Fibroblast of the aortic adventitia (primary cell): ENCODE measurements at places on chromosomes 3 and 15.

DNA sequence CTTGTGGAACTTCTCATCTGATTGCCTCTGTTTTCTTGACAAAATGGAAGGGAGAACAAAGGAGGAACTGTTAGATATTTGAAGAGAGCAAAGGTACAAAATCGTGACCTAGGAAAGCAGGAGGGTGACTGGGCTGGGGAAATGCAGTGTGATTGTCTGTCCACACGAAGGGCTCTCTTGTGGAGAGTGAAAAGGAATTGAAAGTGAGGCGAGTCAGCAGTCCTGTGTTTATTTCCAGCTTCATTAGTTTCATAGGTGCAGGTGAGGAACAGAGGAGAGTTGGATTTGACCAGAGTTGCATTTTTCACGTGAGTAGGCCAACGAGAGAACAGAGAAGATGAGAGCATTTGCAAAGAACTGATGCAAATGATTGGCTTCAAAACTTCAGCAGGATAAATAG lies 336.4 kb upstream of the SATB1 start:
- DNase-seq = no peak

DNA sequence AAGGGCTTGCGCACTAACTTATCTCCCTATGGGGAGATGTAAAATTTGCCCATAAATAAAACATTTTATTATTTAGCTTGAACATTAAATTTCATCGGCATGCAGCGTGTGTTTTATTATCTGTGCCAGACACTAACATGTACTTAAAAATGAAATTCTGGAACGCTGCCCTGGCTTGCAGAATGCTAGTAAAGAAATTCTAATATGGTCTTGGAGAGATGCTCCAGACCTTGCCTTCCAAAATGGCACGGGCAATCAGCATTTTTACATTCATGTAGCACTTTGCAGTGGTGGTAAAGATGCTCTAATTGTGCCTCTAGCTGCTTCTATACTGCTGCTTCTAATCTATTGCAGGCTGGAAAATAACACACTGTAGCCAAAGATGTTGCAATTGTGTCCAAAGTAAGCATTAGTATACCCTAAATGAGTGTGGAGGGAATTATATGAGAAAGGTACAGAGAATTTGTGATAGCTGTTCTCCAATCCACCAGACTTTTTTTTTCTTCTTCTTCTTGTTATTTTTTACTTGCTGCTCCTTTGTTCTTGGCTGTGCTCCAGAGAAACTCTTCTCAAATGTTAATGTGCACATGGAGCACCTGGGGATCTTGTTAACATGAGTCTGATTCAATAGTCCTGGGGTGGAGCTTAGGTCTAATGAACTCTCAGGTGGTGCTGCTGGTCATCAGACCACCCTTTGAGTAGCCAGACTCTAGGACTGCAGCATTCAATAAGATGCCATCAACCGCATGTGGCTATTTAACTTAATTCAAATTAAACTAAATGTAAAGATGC lies 47.3 kb downstream of the CRABP1 start:
- DNase-seq = no peak

DNA sequence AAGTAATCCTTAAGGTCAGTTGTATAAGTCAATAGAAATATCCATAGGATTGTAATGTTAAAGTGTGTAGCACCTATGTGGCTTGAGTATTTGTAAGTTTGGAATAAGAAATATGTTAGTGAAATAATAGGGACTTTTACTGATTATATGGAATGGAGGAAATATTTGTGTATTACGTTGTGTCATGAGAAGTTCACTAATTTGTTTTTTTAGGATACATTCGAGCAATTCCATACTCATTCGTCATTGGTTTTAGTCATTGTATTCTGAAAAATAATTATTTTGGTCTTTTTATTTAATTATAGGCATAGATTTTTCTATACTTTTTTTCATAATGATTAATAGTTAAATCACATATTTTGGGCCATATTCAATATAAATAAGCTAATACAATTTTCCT lies 21.0 kb downstream of the MBNL1 start:
- DNase-seq = no peak

- no peak for DNase-seq
Measured at GRCh38 chr3:8755564-8756237, 13.7 kb downstream of the OXTR start.

DNA sequence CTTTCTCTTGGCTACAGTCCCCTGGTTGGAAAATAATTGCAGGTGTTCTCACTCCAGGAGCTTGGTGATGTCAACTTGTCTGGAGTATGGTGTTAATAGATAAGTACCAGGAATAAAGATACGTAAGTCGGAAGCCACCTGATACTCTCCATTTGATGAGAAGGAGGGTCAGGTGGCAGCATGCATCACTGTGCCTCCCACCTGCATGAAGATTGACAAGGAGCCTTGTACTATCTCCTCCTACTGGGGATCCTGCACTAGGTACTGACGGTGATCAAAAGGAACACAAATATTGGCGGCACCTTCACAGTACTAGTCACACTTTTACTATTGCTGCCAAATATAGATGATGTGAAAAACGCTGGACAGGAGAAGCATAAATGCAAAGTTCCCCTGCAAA lies 32.6 kb upstream of the GABRB3 start:
- DNase-seq = no peak

DNA sequence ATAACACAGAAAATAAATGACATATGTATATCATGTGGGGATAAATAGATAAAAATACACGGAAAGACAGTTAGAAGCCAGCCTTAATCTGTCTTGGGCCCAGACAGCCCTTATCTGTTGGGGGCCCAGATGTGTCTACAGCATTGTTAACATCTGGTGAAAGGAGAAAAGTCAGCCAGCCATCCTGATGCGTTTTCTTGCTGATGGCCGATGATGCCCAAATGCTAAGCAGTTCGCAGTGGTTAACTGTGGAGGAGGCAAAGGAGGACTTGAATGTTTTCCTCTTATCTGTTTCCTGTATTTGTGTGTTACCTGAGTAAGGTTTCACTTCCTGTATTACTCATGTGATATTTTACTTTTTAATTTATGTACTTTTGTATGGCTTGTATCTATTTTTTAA lies 46.2 kb downstream of the NOX5 start:
- no peak for DNase-seq

- no peak for DNase-seq
Measured at GRCh38 chr3:36025232-36025631, 355.1 kb upstream of the STAC start.

DNA sequence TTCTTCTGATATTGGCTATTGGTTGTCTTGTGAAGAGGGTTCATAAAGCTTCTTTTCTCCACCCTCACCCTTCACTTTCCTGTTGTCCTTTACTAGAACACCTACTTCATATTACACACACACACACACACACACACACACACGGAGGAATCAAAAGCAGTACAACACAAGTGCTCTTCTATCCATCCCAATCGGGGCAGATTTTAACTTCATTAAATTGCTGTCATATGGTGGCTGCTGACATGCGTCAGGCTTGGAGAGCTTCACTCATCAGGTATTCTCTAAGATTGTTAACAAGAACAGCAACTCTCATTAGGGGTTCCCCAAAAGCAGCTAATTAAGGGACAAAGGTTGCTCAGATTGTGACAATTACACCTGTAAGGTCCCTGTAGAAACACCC lies 239.1 kb upstream of the MEIS2 start:
- no peak for DNase-seq

DNA sequence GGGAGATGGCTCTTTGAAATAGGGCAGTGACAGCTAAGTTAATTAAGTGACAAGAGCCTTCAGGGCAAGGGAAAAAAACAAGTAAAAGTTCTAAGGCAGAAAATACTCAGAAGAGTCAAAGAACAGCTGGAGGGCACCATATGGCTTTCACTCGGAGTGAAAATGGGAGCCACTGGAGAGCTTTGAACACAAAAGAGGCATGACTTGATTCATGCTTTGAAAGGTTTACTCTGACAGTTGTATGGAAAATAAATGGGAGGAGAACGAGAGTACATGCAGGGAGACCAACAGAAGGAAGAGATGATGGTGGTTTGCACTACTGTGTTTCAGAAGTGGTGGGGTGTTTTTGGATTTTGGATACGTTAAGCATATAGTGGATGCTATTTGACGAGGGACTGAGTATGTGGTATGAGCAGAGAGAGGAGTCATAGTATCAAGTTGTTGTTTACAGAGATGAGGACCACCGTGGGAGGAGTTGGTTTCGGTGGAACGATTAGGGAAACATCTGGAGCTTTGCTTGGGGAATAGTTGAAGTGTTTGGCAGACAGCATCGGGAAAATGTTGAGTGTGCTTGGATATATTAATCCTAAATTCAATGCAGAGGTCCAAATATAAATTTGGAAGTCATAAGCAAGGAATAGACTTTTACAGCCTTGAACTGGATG lies 411.5 kb downstream of the GABRG3 start:
- no peak for DNase-seq

GRCh38 chr15:49223536-49224274 lies 53.7 kb downstream of the GALK2 start:
- no peak for DNase-seq

DNA sequence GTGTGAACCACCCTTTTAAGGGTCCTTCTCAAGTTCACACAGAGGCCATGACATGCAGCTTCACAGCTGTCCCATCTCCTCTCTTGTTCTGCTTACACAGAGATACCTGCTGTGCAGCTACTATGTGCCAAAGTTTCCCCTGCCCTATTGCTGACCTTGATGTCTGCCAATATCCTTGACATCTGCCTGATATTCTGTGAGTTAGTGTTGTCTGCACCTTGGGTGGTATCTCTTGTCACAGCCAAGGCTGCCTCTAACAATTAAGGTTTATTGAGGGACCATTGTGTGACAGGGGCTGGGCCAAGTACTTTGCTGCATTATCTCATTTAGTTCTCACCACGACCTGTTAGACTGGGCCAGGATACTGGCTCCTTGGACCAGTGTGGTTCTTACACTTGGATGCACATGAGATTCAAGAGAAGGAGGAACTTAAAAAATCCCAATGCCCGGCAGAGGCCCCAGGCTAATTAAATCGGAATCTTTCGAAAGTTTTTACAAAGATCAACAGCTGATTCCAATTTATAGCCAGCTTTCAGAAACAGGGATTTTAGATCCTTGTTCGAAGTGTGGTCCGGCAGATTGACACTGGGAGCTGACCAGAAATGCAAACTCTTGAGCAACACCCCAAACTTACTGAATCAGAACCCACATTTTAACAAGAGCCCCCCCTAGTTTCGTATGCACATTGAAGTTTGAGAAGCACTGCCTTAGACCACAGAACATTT lies 178.6 kb downstream of the SATB1 start:
- DNase-seq = no peak

GRCh38 chr3:64728428-64728827 lies 40.6 kb upstream of the ADAMTS9 start:
- DNase-seq = no peak

GRCh38 chr3:11306817-11307589 lies 34.8 kb downstream of the ATG7 start:
- peak; percentile 55 for DNase-seq

GRCh38 chr15:63332367-63333124 lies 49.1 kb downstream of the CA12 start:
- DNase-seq = peak; percentile 85

DNA sequence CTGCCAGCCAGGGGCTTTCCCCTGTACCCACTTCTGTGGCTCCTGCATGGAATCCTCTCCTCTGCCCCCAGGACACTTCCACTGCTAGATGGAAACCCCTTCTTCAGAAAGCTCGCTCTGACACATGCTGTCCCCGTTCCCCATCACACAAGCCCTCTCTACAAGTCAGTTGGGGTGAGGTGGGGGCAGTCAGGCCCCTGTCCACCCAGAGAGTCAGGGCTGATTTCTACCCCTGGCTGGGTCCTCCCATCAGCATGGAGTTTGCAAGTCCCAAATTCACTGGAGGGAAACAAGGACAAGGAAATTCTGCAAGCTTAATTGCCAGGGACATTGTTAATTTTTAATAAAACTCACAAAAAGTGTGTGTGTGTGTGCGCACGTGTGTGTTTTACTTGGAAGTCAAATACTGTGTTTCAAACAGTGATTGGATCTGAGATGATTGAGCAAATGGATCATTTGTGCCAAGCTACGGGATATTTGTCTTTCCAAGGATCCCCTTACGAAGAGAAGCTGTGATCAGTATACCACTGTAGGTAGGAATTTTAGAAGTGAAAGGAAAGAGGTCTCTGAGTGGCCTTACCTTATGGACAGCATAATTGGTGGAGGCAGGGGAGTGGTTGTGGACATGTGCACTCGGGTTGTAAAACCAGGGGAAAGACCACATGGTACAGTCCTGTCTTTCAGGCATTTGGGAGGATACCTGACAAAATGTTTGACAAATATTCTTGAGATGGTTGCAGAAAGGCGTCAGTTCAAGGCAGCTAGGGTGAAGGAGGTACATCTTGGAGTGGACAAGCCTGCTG lies 1.5 kb upstream of the AMOTL2 start:
- no peak for DNase-seq

- no peak for DNase-seq
Measured at GRCh38 chr3:149625795-149626194, 32.0 kb downstream of the WWTR1 start.

DNA sequence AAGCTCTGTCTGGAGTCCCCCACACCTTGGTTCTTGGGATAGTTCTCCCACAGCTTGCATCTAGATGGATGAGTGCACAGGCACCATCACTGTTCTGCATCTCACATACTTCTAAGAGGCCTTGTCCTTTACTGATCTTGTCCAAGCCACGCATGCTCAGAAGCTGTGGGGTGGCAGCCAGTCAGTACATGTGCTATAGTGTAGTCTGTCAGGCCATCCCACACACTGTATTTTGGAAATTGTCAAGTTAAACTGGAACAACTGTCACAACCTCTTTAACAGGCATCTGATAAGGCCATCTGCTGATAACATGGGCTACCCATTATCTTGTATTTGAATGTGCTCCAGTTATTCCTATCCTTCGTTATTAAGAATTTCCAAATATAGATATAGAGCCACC lies 296.5 kb upstream of the AZI2 start:
- DNase-seq = no peak

DNA sequence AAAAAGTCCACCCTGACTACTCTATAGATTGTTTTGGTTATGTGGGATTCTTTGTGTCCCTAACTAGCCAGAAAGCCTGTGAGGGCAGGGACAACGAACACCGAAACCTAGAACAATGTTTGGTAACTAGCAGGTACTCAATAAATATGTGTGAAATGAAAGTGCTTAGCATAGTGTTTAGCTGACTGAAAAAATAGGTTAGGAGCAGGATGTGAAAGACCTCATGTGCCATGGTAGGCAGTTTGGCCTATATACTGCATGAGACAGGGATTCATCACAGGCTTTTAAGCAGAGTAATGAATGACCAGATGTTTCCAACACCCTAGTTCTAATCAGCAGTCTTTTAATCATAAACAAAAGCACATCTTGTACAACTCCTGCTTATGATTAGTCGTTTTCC lies 64.2 kb downstream of the MYO5A start:
- no peak for DNase-seq

- DNase-seq = no peak
Measured at GRCh38 chr3:37741644-37742043, 120.0 kb upstream of the CTDSPL start.

DNA sequence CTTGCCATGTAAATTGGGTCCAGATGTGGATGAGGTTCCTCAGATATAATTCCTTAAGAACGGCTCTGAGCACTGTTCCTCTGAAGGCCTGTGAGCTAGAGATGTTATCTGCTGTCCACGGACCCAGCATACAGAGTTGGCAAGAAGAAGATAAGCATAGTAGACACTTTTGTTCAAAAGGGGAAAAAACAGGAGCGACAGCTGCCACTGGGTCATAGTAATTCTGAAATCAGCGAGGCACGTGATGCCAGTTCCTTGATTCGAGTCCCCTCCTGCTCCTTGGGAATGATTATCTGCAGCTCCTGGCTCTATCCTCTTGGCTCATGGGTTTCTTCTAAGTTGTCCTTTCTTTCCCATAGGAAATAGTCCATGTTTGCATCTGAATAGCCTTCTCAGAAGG lies 2.5 kb upstream of the RAB7A start:
- DNase-seq = no peak

- no peak for DNase-seq
Measured at GRCh38 chr3:43485931-43486330, 135.9 kb downstream of the ANO10 start.
